Left ventricle myocardium superior (tissue), 1 donor: ENCODE measurements at places on chromosomes 11 and 22.
A peak's percentile ranks its signal among the peaks of the same experiment; 100 is the strongest.

DNA sequence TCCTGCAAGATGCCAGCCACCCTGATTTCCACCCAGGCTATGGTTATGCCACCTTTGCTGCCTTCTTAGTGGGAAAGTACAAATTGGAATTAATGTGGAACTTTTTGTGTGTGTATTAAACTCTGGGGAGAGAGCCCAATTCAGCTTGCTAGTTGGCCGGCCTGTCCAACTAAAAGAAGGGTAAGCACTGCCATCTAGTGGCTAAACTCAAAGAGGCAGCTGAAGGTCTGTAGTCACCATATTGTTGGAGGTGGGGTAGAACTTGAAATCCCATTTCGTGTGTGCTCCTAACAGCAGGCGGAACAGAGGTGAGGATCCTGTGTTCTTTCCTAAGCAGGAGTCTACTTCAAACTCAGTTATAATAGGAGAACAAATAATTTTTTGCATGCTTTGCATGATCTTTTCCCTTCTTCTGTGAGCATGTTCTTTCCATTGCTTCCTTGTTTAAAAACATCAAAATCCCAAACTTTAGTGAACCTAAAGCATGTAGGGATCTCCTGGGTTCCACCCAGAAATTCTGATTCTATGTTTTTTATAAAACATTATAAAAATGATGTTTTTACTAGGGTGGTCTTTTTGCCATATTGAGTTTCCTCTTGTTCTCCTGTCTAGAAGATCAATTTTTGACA lies 138.8 kb upstream of the SORL1-AS1 start:
- DNase-seq = no peak

DNA sequence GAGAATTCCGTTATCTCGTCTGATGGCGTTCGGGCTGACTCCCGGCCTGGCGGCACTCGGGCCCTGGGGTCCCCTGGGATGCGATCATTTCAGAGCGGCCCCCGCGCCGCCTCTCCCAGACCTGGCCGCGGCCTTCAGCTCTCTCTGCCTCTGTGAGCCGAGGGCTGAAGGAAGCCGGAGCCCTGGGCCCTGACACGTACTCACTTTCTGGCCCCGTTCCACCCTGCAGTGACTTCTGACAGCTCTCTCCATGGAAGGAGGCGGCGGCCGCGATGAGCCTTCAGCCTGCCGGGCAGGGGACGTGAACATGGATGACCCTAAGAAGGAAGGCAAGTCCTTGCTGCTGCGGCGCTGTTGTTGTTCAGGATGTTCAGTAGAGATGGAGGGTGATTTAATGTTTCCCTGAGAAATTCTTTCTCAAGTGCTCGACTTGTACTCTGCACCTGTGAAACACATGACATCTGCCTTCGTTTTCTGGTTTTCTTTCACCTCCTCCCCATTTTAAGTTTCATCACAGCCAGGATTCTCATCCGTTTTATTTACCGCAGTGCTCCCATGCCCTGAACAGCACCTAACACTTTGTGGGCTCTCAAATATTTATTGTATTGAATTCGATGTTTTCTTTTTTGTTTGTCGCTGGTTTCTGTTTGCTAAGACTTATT lies 612 bp downstream of the GTSE1 start:
- DNase-seq = peak; percentile 50

- DNase-seq = no peak
These were observed 10.9 kb downstream of the SSH3 start for GRCh38 chr11:67314218-67314617.

- DNase-seq = no peak
These were observed 68.7 kb upstream of the GDPD4 start for GRCh38 chr11:77370217-77370616.
